ENCODE measurements at places on chromosomes 12 and 14.

GRCh38 chr14:93245764-93246420 is 38.8 kb downstream of the UBR7 start:
- DNase-seq: no peak

DNA sequence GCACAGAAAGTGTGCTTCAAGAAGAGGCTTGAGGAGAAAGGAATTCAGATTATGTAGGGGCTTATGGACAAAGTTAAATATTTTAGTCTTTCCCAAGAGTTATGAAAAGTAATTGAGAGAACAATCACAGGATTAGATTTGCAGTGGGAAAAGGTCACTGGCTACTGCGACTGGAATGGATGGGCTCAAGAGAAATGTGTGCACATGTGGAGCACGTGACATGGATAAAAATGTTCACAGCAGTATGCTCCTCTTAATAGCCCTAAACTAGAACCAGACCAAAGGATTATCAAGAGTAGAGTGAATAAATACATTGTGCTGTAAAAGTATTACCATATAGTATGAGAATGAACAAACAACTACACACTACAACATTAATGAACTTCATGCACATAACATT is 78.1 kb downstream of the ABCD2 start:
- DNase-seq: no peak

DNA sequence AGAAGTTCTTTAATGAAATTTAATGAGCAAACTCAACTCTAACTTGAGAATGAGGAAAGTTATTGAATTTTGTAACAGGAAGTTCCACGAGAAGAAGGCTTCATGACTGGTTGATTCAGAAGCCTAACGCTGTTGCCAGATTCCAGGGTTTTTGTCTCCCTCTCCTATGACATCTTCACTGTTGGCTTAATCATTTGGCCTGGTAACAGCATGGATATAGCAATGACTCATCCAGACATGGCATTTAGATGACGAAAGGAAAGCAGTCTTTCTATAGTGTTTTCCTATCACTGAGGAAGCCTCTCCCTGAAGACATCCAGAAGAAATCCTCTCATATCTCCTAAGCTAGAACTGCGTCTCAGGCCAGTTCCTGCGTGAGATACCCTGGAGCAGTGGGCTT is 9.4 kb upstream of the KCNA1 start:
- no peak for DNase-seq

DNA sequence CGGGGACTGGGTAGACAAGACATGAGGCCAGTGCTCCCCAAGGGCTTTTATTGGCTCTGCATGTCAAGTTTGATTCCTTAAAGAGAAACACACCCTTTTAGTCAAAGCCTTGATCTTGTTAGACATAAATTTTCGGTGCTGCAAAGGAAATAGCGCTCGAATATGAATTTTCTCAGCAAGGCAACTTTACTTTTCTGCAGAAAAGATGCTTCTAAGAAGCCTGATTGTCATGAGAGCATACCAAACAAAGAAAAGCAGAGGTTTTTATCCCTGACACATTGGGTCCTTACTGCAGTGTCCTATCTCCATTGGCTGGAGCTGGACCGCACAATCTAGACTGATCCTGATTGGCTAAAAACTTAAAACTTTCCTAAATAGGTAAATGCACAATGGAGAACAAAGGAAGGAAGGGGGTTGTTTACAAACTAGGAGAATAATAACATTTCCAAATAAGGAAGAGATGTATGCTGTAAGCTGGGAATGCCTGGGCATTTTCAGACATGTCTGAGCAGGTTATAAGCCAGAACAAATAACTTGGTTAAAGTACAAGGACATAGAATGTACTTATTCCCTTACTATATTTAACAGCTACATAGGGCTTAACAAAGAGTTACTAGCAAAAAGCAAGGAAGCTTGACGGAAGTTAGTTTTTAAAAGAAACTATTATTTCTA is 17.2 kb downstream of the TXNRD1 start:
- no peak for DNase-seq

- DNase-seq: no peak
Observed at GRCh38 chr12:93757792-93758694, 80.9 kb downstream of the CRADD start.

DNA sequence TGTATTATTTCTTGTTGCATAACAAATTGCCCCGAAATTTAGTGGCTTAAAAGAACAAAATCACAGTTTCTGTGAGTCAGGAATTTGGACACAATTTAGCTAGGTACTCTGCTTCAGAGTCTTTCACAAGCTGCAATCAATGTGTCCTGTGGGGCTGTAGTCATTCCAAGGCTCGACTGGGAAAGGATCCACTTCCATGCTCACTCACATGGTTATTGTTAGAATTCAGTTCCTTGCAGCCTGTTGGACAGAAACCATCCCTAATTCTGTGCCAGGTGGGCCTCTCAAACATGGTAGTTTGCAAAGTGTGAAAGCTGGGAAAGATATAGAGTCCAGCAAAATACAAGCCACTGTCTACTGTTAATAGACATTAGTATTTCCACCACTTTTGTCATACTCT is 59.7 kb upstream of the ARID2 start:
- no peak for DNase-seq

DNA sequence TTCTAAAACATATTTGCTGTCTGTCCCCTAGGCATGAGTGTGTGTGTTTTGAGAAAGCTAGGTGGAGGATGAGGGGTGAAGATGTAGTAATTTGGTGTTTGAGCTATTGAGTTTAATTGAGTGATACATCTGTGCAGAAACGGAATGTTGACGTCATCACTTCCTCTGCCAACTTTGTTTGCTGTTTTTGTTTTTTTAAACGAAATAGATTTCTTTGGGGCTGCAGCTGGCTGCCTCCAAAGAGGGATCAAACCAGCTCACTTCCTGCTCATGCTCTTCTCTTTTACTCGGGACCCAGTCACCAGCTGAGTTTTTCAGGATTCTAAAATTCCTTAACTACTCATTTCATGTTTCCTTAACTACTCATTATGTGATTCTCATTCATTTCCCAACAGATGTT is 19.5 kb upstream of the CRACR2A start:
- no peak for DNase-seq
